ENCODE measurements at places on chromosomes 11 and 22.

DNA sequence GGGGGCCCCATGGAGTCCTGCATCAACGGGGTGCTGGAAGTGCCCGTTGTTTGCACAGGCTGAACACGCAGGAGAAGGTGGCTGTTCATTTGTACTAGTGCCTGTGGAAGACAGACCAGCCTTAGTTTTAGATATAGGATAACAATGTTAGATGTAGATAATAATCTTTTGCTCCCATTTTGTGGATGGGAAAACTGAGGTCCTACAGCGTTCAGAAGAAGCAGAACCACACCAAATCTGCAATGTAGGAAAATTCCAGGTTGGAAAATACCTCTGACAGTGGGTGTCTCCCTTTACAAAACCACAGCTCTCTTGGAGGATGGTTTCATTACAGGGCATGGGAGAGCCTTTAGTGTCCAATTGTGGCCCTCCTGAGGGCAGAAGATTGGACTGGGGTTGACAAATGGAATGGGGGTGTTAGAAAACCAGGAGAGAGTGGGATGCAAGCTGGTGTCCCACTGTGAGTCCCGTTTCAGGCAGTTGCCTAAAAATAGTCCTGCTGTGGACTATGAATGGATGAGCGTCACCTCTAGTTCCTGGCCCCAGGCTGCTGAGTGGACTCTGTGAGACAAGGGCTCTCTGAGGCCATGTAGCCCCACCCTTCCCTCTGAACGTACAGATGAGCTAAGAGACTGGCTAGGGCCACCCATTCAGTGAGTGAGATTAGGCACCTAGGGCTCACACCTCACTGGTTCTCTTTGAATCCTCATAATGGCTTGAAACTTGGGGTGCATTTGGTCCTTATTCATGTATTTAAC lies 508.8 kb downstream of the MN1 start:
- no peak for DNase-seq

- no peak for DNase-seq
Measured at GRCh38 chr11:88555829-88556202, 218.3 kb upstream of the CTSC start.

DNA sequence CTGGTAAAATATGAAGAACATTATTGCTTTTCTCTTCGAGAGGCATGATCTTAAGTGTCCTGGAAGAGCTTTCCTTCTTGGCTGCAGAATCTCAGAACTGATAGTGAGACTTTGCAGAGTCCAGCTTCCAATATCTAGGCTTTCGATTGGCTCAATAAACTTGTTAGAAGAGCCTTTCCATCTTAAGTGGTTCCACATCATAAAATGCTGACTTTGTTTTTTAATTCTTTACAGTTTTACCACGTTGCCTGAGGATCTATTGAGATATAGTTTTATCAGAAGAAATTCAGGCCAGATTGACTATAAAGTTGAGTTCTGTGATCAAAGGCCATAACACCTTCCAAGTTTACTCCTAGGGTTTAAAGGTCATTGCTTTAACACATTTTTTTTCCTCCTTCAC lies 15.6 kb upstream of the DNAJB7 start:
- DNase-seq, result no peak

GRCh38 chr11:92128026-92128425 lies 96.6 kb upstream of the FAT3 start:
- DNase-seq, result no peak

DNA sequence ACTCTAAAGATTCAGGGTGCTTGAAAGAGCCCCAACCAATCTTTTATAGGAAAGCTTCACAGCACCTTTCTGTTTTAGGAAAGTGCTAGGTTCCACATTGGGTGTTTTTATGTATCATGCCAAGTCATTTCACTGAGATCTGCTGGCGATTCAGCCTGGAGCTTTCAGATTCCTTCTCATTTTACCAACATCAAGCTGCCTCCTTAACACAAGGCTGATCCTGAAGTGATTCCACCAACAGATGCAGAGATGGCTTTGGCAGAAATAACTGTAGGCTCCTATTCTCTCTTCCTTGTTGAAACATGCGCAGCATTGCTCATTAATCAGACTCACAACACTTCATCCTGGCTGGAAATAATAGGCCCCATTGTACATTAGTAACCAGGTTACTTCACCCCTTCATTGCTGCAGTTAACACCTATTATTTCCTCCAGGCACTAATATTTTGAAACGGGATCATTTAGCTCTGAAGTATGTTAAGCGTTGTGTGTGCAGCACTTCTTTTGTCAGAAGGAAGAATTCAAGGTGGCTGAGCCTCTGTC lies 89.0 kb downstream of the OPCML start:
- no peak for DNase-seq

GRCh38 chr11:13917904-13918303 lies 44.6 kb upstream of the SPON1 start:
- no peak for DNase-seq

DNA sequence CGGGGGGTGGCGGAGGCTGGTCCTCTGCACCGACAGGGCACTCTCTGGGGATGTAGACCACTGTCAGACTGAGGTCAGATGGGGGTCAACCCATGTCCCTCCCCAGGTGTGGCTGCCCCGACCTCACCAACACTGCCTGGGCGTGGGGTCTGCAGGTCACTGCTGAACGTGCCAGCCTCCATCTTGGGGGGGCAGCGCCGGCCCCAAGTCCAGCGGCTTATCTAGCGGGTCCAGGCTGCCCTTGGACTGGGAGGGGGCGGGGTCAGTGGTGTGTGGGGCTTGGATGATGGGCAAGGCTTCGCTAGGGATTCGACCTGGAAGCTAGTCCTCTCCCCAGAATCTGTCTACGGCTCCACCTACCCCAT lies 178.2 kb downstream of the IGLL1 start:
- DNase-seq, result no peak

- DNase-seq, result no peak
Measured at GRCh38 chr11:111983187-111983986, 41.8 kb upstream of the DLAT start.
